Left renal cortex interstitium (tissue), 4 donors: ENCODE measurements at places on chromosomes 7 and 10. TPM values are rescaled to one million over a fixed set of nuclear protein-coding genes. Genes with fewer than 3 reads are reported as not detected.

Gene NPC1L1
- polyA plus RNA-seq, result 3.3 TPM

DNA sequence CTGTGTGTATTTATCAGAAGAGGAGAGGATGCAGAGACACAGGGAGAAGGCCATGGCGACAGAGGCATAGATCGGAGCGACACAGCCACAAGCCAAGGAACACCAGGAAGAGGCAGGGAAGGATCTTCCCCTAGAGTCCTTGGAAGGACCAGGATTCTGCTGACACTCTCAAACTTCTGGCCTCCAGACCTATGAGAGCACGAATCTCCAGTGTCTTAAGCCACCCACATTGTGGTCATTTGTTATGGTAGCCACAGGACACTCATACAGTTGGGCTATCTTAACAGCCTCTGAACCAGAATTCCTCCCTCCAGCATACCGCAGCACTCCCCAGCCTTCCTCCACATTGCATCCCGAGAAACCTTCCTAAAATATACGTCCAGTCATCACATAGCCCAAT lies 367.0 kb upstream of the MGMT start:
- DNase-seq, result no peak

- no peak for DNase-seq
Observed at GRCh38 chr7:17186745-17187530, 111.5 kb upstream of the AHR start.

DNA sequence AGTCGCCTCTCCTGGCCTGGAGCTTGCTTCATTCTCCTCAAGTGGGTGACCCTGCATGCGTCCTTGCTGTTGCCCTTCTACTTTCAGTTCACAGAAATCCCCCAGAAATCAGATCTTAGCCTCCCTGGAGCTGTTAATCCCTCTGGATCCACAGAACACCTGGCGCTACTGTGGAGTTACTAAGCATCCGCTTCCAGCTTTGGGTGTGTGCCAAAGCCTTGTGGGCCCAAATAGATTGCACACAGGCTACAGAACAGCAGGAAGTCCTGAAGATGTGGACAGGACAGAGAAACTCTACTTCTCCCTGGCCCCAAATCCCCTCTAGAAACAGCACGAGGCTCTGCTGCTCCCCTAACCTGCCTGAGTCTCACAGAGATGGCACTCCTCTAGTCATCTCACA lies 36.6 kb upstream of the PDLIM1 start:
- no peak for DNase-seq

- no peak for DNase-seq
Observed at GRCh38 chr7:7992506-7992905, 23.9 kb downstream of the GLCCI1 start.
